ENCODE measurements at places on chromosomes 5 and 9. TPM values are rescaled to one million over a fixed set of nuclear protein-coding genes. Genes with fewer than 3 reads are reported as not detected.

Gene ORM2
- total RNA-seq = 0.77 TPM

Gene HRH2
- total RNA-seq = 0.33 TPM

Gene EXD3
- 9.2 TPM for total RNA-seq

Gene MYOT
- total RNA-seq = not detected

Gene LCN15
- 0.05 TPM for total RNA-seq

Gene LHFPL2
- total RNA-seq = 25.8 TPM

Gene EIF4E1B
- not detected for total RNA-seq

Gene FNBP1
- total RNA-seq = 53.6 TPM

Gene SEC61B
- 90.4 TPM for total RNA-seq

Gene ALDH1A1
- 0.54 TPM for total RNA-seq

Gene PAX5
- total RNA-seq = 0.39 TPM

All from Panc1 (cell line).